ENCODE measurements at places on chromosomes 12 and 14.

GRCh38 chr12:31218203-31219025, 107.5 kb downstream of the SINHCAF start:
- no peak for DNase-seq

- no peak for DNase-seq
These were observed 3.1 kb upstream of the GPX2 start for GRCh38 chr14:64945431-64946178.

DNA sequence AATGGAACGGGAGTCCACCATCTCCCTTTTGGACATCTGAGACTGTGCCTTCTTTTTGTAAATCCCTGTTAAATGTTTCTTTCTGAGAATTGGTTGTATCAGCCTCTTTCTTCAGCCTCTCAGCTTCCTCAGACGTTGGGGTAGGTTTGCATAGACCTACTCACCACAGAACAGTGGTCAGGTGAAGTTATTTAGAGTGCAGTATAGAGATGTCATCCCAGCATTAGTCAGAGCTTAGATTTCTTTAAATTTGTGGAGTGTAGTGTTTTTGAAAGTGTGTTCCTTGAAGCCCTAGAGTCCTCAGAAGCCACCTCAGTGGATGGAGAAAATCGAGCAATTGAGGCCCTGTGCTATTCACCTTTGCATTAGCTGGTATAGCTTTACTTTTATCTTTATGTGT, 8.9 kb upstream of the EEA1 start:
- no peak for DNase-seq

GRCh38 chr12:121814429-121815119, 10.8 kb downstream of the SETD1B start:
- no peak for DNase-seq

Data from activated CD8-positive, alpha-beta memory T cell treated with anti-CD3 and anti-CD28 coated beads for 1 hour (primary cell).